AG04450 (cell line): ENCODE measurements at places on chromosomes 16 and 17. TPM values are rescaled to one million over a fixed set of nuclear protein-coding genes. Genes with fewer than 3 reads are reported as not detected.

The GALR2 gene
- 0.06 TPM in 1 of 2 replicates, not detected in the other for polyA plus RNA-seq

DNA sequence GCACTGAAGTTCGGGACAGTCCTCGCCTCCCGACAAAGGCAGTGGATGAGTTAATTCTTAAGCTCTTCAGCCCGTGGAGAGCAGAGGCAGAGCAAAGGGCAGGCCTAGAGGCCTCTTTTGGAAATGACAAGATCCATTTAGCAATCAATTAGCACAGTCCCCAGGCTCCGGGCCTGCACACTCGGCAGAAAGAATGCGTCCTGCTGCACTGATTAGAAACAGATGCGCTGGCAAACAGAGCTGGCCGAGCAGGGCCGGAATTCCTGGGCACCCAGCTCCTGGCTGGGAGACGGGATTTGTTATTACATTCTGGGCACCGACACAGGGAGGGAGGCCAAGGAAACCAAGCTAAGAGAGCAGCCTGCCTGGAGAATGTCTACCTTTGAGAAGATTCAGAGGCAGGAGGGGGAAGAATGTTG, 162.9 kb downstream of the COPRS start:
- DNase-seq, result peak; percentile 84

The ZBTB4 gene
- 18.8 and 22.3 TPM in 2 replicates for polyA plus RNA-seq

The NGFR gene
- polyA plus RNA-seq, result not detected in 2 replicates

GRCh38 chr17:8369944-8370343, 6.6 kb downstream of the KRABD2 start:
- no peak for DNase-seq

- DNase-seq, result no peak
Measured at GRCh38 chr16:66719246-66719645, 22.7 kb upstream of the CMTM4 start.

DNA sequence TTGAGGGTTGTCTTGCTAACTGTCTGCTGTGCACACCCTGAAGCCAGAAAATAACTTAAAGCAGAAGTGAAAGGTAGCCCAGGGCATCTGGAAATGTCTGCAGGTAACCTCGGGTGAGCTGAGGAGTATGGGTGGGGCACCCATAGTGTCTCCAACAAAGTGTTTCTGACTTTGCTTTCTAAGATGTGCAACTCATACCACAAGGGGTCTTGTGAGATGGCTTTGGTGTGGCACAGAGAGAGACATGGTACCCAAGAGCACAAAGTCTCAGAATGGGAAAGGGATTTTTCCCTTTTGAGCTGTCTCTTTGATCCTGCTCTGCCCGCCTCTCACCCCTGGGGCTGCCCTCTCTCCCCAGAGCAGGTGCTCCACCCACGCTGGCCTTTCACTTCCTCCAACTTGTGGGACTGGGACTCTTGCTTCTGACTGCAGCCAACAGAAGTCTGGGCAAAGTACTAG, 6.9 kb downstream of the CHD9 start:
- no peak for DNase-seq

DNA sequence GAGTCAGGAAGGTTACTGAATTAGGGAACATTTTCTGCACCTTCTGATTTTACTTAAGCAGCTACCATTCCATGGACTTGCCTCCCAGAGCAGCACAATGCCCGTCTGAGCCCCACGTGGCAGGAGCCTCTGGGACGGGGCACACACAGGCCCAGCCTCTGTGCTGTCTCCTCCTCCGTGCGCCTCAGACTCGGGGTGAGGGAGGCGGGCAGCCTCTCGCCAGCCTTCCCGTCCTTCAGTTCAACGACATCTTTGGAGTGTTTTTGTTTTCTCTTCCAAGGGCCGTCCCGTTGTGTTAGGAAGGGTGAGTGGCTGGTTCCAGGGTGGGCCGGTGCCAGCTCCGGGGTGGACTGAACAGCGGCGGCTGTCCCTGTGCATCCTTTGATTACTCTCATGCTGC, 31.8 kb downstream of the NDEL1 start:
- no peak for DNase-seq

GRCh38 chr17:44210342-44211192, 8.9 kb downstream of the UBTF start:
- DNase-seq, result peak; percentile 71
